Anterior cingulate cortex (tissue), 58 donors: ENCODE measurements at places on chromosomes 5 and 9.

- DNase-seq: peak; percentile 3
These were observed 48.2 kb downstream of the COL27A1 start for GRCh38 chr9:114203410-114204140.

GRCh38 chr9:85516976-85517637 lies 224.6 kb downstream of the AGTPBP1 start:
- DNase-seq: no peak

GRCh38 chr9:5910413-5911057 lies 19.8 kb downstream of the MLANA start:
- DNase-seq: no peak

DNA sequence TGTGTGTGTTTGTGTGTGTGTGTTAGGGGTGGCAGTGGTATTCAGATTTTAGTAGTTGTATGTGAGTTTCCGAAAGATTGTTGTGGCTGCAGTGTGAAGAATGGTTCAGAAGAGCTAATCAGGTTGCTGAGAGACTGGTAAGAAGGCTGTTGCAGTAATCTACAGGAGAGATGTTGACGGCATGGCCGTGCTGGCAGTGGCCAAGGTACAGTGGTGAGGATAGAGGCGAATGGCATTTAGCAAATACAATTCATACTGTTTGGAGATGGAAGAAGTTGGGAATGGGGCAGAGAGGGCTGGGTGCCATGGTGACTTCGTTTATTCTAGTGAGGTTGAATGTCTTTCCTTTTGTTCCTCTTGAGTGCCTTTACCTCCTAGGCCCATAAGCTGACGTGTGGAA lies 77.5 kb upstream of the SPATA31D4 start:
- DNase-seq: no peak

DNA sequence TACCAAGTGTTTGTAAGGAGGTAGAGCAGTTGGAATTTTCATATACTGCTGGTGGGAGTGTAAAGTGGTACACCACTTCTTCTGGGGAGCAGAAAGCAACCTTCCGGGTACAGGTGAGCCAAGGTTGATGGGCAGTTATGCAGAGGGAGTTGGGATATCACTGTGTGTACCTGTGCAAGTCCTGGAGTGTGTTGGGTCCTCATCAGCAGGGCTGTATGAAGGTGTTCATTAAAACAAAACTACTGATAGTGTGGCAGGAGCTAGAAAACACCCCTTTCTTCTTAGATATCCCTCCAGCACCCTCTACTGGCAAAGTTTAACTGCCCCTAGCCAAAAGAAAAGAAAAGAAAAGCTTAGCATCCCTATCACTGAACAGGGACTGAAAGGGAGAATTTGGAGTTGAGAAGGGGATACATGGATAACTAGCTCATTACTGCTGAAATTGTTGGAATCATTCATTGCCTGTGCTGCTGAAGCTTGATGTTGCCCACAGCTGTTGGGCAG lies 10.7 kb downstream of the MARCHF6 start:
- no peak for DNase-seq

- DNase-seq: no peak
These were observed 120.6 kb downstream of the ARHGEF28 start for GRCh38 chr5:73746608-73747007.

GRCh38 chr5:119378075-119378700 lies 22.4 kb downstream of the TNFAIP8 start:
- DNase-seq: no peak

DNA sequence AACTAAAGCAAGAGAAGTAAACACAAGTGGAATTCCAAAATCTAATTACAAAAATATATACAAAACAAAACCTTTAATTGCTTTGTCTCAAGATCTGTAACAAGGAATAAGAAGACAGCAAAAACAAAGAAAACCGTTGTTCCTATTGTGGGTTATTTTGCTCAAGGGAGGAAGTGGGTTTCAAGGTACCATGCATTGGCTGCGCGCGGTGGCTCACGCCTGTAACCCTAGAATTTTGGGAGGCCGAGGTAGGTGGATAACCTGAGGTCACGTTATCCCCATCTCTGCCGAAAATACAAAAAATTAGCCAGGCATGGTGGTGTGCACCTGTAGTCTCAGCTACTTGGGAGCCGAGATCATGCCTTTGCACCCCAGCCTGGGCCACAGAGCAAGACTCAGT lies 12.1 kb upstream of the IQGAP2 start:
- no peak for DNase-seq

GRCh38 chr5:83911367-83911919 lies 190.8 kb upstream of the HAPLN1 start:
- no peak for DNase-seq

GRCh38 chr5:110840347-110840960 lies 101.6 kb downstream of the SLC25A46 start:
- no peak for DNase-seq

DNA sequence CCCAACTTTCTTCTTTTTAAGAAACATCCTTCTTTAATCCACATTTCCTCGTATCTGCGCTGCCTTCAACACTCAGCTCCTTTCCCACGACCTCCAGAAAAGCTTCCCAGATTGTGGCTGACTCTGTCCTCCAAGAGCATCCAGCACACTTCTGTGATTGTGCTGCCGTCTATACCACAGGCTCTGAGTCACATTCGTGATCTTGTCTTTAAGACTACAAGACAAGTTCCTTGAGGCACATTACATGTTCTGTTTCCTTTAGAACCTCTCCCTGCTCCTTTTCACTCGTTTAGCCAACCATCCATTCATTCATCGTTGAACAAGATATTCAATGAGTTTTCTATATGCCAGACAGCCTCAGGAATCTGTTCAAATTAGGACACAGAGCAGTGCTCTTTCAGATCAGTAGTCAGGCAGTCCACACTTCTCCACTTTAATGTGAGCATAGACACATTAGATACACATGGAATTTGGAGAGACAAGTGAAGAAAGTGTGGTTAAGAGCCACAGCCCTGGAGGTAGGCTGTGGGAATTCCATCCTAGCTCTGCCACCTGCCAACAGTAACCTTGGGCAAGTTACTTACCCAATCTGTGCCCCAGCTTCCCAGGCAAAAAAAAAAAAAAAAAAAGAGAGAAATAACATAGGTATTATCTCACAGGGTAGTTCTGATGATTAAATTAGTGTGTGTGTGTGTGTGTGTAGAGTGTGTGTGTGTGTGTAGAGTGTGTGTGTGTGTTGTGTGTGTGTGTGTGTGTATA lies 18.9 kb downstream of the WHRN start:
- no peak for DNase-seq

DNA sequence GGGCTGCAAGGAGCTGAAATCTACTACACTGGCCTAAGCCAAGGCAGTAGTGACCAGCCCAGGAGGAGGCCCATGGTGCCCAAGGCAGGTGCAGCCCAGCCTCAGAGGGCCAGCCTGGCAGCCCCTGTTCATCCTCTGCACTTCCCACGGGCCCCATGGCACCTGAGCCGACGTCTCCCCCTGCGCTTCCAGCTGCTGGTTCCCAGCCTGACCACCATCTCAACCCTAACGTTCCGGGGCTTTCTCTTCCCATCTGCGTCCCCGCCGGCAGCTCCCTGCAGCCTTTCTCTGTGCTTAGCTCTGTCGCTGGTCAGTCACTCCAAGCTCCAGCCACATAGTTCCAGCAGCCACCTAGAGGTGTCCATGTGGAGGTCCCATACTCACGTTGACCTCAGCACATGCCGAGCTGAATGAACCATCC lies 105.5 kb upstream of the LMX1B start:
- no peak for DNase-seq

- DNase-seq: no peak
These were observed 112.4 kb downstream of the COL23A1 start for GRCh38 chr5:178477802-178478201.

- no peak for DNase-seq
These were observed 721.5 kb upstream of the DMAC1 start for GRCh38 chr9:8521112-8521511.

DNA sequence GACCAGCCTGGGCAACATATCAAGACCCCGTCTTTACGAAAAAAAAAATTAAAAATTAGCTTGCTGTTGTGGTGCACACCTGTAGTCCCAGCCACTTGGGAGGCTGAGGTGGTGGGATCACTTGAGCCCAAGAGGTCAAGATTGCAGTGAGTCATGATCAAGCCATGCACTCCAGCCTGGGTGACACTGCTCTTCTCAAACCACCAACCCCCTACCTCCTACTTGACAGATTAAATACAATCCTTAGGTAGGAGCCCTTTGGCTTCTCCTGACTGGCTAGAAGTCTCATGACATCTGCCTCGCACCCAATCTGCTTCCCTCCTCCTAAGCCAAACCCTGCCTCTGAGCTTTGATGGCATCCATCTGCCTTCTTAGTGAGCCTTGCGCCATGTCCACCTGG lies 11.6 kb upstream of the FBP1 start:
- no peak for DNase-seq

- DNase-seq: no peak
These were observed 729 bp upstream of the TNPO1 start for GRCh38 chr5:72815580-72816283.

- DNase-seq: no peak
These were observed 59.0 kb upstream of the DPYSL3 start for GRCh38 chr5:147568710-147569406.

- no peak for DNase-seq
These were observed 101.7 kb upstream of the PITX1 start for GRCh38 chr5:135135530-135136226.

DNA sequence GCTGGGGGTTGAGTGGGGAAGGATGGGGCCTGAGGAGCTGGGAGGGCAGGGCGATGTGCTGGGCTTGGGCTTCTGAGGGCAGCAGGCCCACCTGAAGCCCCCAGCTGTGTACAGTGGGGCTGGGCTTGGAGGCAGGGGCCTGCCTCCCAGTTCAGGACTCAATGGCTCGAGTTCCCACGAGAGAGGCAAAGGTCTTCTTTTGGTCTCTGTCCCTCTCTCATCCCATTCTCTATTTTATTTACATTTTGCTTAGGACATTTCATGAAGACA lies 180.6 kb downstream of the MACROH2A1 start:
- no peak for DNase-seq

DNA sequence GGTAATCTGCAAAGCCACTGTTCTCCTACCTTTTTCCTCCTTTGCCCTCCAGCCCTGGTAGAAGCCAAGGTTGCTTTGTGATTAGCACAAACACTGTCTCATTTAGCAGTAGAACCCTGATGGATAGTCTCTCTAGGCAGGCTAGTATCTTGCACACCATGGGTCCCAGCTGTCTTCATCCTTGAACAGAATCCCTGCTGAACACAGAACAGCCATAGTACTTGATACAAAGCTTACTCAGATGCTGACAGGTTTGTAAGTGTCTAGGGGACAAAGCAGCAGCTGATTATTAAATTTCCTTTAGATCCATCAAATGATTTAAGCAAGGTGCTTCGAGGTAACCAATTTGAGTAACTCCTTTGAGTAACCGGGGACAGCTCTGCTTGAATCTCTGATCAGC lies 163.7 kb upstream of the PPP1R2B start:
- DNase-seq: no peak

DNA sequence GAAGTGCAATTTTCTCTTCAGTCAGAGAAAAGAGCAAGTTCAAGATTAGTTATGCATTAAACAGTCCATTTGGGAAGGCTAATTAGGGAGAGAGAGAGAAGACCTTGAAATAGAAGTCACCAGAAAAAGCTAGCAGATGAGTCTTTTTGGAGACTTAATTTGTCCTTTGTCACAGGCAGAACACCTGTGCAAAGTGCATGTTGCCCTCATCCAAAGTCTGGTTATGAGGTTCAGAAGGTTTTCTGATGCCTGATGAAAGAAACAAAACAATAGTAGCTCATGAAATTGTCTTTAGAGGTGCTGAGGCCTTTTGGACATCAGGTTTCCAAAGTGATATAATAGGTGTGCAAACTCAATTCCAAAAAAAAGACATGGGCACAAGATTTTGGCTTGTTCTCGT lies 199.3 kb downstream of the MAN2A1 start:
- DNase-seq: no peak

GRCh38 chr9:115291841-115292240 lies 173.9 kb upstream of the TNC start:
- no peak for DNase-seq

DNA sequence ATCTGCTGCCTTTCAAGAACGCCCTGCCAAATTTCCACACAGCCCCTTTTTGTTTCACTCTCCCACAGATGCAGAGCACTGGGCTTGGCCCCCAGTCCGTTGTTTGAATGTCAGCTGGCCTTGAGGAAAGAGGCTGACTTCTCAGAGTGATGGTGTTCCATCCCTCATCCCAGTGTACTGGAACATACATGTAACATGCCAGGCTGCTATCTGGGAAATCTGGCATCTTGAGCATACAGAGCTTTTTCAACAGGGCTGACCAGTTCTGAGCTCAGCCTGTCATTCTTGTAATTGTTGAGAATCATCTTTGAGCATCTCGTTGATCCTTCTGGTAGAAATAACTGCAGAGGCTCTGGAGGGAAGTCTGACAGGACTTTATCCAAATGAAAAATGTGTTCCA lies 2.8 kb downstream of the GALNT10 start:
- no peak for DNase-seq

DNA sequence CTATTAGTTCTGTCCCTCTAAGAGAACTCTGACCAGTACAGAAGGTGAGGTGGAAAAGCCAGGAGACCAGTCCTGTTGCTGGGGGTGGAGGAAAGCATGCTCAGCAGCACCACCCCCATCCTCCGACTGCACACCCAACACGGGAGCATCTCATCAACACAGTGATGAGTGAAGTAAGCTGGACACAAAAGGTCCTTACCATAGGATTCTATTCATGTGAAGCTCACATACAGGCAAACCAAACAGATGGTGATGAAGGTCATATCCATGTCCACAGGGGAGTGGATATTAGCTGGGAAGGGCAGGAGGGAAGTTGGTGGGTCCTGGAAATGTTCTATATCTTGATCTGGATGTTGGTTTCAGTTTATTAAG lies 14.8 kb upstream of the MARCHF6 start:
- no peak for DNase-seq

GRCh38 chr5:158638396-158638795 lies 461.3 kb downstream of the EBF1 start:
- DNase-seq: no peak

GRCh38 chr9:3628239-3628638 lies 102.4 kb upstream of the RFX3 start:
- no peak for DNase-seq

DNA sequence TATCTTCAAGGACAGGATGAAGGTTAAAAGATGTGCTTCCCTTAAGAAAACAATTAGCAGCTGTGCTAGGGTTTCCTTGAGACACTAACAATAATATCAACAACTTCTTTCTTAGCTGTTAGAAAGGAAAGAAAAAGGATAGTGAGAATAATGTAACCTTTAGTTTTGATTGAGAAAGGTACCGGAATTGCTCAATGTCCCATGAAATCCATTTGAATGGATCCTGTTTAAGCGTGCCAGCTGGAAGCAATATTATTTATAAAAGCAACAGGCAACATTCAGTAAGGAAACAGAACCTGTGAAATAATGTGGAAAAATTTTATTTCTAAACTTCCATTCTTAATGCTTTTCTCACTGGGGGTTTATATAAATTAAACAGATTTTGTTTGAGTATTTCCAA lies 120.9 kb downstream of the CCDC192 start:
- no peak for DNase-seq
